Stimulated activated CD4-positive, alpha-beta T cell treated with anti-CD3 and anti-CD28 coated beads, Interleukin-4, amount 100 ng/mL, for 1 hour (primary cell): ENCODE measurements at places on chromosomes 16 and 17.

GRCh38 chr17:13420878-13421277 lies 180.9 kb downstream of the HS3ST3A1 start:
- no peak for DNase-seq

- DNase-seq = no peak
These were observed 110.5 kb downstream of the ADCY9 start for GRCh38 chr16:4005731-4006130.

DNA sequence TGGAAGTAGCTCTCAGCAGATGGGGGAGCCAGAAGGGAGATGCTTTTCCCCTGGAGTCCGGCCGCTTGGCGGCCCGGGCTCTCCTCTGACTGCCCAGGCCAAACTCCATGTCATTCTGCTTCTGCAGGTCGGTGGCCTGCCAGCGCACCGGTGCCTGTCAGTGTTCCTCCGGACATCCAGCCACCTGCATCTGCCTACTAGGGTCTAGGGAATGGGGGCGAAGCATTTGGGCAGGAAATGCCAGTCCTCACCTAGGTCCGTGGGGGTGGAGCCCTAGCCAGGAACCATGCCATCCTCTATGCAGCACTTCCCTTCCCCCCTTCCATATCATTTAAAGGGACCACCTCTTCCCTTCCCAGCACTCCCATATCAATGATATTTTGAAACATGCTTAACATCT lies 34.2 kb downstream of the GJC1 start:
- DNase-seq = no peak

- DNase-seq = no peak
These were observed 18.9 kb downstream of the NTAN1 start for GRCh38 chr16:15037003-15037402.

DNA sequence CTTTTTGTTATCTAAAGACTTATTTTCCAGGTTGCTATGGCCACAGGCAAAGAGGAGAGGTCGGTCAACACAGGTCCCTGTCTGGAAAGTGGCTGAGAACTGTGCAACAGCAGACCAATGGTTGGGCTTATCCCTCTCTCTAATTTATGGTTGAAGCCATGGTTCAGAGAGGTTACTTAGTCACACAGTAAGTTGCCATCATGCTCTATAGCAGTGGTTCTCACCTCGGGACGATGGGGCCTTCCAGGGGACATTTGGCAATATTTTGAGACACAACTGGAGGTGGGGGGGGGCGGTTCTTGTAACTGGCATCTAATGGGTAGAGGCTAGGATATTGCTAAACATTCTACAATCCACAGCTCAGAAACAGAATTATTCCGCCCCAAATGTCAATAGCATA lies 842 bp upstream of the LDAF1 start:
- no peak for DNase-seq

DNA sequence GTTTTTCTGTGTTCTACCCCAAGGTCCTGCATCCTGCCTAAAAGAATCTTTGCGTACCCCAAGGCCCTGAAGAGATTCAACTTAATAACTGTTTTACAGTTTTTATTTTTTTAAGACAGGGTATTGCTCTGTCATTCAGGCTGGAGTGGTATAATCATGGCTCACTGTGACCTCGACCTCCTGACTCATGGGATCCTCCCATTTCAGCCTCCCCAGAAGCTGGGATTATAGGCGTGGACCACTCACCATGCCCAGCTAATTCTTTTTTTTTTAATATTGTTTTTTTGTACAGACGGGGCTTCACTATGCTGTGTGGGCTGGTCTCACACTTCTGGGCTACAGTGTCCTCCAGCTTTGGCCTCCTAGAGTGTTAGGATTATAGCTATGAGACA lies 9.3 kb upstream of the FAAP100 start:
- no peak for DNase-seq

GRCh38 chr17:43395165-43395564 lies 3.6 kb upstream of the ARL4D start:
- no peak for DNase-seq

DNA sequence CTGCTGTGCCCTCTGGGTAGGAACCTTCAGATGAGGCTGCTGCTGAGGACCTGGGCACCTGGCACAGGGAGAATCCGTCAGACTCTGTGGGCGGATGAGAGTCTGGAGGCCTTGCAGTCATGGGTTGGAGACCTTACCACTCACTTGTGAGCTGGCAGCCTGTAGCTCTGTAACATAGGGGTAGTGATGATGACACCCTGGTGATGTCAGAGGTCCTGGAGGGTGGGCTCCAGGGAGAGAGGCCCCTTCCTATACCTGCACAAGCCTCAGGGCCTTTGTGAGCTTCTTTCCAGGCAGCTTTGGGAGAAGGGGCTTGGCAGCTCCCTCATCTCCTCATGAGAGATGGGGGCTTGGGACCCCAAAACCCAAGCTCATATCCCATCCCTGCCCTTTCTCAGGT lies 1.6 kb downstream of the MIEF2 start:
- DNase-seq = no peak

DNA sequence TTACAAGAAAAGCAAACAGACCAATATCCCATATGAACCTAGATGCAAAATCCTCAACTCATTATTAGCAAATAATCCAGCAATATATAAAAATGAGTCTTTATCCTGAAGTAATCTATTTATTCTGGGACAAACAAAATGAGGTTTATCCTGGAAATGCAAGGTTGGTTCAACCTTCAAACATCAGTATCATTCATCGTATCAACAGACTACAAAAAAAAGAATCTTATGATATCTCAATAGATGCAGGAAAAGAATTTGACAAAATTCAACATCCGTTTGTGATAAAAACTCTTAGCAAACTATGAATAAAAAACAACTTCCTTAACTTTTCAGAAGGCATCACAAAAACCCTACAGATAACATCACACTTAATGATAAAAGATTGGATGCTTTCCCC lies 18.4 kb upstream of the BAIAP2 start:
- DNase-seq = no peak

DNA sequence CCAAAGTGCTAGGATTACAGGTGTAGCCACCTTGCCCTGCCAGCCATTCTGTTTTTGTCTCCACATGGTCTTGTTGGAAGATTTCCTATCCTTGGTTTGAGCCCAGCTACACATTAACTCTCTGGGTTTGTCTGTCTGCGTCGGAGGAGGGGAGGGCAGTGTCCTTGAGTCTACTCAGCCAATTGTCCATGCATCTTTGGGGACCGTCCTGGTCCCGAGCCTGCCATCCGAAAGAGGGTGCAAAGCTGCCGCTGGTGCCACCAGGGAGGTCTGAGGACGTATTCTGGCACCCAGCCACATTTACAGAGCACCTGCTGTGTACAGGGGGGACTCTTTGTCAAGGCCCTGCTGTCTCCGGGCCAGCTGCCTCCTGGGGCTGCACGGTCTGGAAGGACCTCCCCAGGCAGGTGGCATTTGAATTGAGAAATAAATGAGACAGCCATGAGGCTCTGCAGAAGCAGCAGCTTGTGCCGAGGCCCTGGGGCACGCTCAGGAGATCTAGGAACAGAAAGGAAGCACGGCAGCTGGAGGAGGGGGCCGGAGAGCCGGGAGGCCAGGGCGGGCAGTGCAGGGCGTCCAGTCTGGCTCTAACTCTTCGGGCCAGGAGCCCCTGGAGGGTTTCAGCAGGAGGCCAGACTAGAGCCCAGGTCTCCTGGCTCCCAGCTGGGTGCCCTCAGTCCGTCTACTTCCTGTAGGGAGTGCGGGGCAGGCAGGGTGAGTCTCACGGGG lies 1.5 kb downstream of the CYBA start:
- no peak for DNase-seq

- DNase-seq = peak; percentile 73
These were observed 2.3 kb upstream of the ACTG1 start for GRCh38 chr17:81514739-81515529.

- DNase-seq = no peak
These were observed 79.7 kb downstream of the PLD6 start for GRCh38 chr17:17126131-17127110.

DNA sequence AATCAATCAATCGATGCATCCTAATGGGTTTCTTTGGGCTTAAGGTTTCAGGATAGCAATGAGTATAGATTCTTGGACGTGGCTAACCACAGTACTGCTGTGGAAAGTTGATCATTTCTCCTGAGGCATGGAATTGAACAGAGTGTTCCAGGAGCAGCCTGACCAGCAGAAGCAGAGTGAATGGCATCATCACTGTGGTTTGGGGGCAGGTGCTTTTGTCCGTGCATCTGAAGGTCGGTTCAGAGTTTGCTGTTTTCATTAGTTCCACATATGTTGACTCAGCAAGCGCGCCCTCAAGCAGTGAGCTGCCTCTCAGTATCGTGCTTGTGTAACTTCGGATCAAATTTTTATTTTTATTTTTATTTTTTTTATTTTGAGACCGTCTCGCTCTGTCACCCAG lies 24.9 kb downstream of the KIAA0513 start:
- no peak for DNase-seq

DNA sequence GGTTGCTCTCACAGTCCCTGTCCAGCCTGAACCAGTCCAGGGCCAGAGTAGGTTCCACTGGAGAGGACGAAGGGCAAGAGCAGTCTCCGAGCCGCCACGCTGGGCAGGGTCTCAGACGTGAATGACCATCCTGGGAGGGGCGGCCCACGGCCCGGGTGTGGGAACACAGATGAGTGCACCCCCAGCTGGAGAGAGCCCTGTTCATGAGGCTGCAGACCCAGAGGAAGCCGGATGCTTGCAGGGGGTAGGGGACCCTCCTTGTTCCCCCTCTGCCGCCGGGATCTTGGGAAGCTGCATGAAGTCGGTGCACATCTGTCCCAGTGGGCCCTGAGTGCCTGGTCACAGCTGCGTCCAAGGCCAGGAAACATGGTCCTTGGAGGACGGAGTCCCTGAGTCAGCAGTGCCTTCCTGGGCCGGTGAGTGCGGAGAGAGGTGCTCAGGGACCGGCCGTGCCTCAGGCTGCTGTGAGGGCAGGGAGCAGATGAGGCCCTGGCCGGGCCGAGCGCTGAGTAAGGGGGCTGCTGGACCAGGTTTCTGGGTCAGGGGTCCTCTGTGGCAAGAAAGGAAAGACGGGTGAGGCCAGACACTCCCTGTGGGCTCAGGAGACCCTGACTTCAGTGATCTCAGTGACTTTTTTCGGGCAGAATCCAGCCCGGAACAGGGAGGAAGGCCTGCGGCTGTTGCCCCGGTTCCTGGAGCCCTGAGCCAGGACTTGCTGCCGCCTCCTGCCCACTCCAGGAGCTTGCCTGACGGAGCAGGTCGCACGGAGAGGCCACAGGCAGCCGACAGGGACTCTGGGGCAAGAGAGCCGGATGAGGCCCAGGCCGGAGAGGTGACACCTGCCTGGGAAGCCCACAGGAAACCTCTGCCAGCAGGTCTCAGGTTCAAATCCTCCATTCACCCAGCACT lies 45.8 kb downstream of the ACTG1 start:
- no peak for DNase-seq

- DNase-seq = no peak
These were observed at the start of gene PDE6G for GRCh38 chr17:81656118-81656743. PDE6G (minus strand) TSS chr17:81656542; CDS start chr17:81653305, 3,237 bp downstream.

- DNase-seq = peak; percentile 81
These were observed at the start of gene KAT2A for GRCh38 chr17:42120770-42121769. KAT2A (minus strand) TSS chr17:42121367; CDS start chr17:42121304, 63 bp downstream.

- DNase-seq = no peak
These were observed 55.4 kb downstream of the JPH3 start for GRCh38 chr16:87657621-87658192.

GRCh38 chr17:82287868-82288801 lies 14.6 kb upstream of the CSNK1D start:
- DNase-seq = no peak

DNA sequence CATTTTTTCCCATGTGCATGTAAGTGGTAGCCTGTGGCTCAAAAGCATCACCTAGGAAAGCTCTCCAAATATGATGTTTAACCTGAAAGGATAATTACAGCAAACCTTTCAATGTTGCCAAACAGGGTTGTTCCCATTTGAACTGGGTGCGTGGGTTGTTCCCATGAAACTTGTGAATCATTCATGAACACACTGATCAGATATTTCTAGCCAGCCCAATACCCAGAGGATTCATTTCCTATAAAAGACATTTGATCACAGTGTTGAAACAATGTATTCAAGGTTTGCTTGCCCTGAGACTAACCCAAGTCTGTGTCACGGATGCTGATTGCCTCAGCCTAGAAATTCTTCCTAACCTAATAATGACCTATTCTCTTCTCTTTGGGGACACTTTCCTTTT lies 12.9 kb downstream of the KRT39 start:
- no peak for DNase-seq

DNA sequence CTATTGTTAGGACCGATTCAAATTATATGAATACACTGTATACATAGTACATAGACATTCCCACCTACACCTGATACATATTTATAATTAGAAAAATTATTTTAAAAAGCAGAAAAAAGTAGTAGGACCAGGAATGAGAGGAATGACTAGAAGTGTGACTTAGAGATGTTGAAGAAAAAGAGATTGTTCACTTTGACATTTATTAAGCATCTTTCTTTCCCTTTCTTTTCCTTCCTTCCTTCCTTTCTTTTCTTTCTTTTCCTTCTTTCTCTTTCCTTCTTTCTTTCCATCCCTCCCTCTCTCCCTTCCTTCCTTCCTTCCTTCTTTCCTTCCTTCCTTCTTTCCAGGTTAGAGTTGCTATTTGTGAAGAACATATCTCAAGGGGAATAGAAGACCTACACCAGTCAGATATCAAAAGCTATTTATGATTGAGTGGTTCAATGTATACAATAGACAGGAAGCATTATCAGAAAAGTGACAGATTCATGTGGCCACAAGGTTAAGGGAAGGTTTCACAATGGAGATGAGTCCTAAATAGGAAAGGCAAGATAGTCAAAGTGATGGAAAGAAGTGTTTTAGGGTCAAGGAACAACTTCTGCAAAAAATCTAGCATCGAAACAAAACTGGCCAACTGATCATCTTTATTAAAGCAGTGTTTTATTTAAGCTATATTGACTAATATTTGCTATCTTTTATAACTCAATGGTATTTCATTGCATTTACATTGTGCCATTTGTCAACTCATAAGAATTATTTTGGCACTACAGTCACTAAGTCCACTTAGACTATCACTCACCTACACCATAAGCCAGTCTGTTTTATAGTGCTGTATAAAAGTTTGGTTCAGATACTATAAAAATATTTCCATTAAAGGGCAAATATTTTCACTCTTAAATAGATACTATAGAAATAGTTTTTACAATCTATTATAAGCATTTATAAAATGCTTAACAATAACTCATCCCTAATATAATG lies 54.1 kb upstream of the NACA2 start:
- DNase-seq = no peak

DNA sequence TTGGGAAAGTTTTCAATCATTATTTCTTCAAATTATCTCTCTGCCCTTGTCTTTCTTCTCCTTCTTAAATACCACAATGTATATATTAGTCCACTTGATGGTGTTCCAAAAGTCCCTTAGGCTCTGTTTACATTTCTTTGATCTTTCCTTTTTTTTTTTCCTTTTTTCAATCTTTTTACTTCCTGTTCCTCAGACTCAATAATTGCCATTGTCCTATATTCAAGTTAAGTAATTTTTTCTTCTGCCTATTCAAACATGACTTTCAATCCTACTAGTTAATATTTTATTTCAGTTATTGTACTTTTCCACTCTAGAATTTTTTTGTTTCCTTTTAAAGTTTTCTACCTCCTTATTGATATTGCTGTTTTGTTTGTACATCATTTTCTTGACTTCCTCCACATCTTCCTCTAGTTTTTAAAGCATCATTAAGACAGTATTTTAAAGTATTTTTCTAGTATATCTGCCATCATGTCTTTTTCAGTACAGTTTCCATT lies 15.8 kb upstream of the UQCRC2 start:
- no peak for DNase-seq
